Suprapubic skin (tissue), 4 donors: ENCODE measurements at places on chromosomes 13 and 19. TPM values are rescaled to one million over a fixed set of nuclear protein-coding genes. Genes with fewer than 3 reads are reported as not detected.

DNA sequence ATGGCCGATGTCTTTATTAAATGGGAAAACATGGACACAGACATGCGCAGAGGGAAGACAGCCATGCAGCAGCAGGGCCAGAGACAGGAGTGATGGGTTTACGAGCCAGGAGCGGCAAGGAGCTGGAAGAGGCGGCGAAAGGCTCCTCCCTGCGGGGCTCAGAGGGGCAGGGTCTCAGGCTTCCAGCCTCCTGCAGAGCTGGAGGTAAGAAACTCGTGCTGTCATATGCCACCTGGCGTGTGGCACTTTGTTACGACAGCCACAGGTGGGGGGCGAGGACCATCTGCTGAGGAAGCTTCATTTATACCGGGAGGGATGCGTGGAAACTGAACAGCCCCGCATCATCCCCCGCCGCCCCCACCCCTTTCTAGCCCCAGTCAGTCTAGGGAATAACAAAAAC lies 52.0 kb upstream of the SPACA7 start:
- DNase-seq: no peak

GRCh38 chr13:40440990-40441820 lies 225.2 kb downstream of the FOXO1 start:
- peak; percentile 79 for DNase-seq

- peak; percentile 86 for DNase-seq
Observed at GRCh38 chr13:114099191-114099590, 33.2 kb downstream of the RASA3 start.

- DNase-seq: peak; percentile 92
Observed at GRCh38 chr19:57583521-57584416, at the start of gene ZIK1. ZIK1 (plus strand) TSS chr19:57584145; CDS start chr19:57584357, 212 bp downstream.

DNA sequence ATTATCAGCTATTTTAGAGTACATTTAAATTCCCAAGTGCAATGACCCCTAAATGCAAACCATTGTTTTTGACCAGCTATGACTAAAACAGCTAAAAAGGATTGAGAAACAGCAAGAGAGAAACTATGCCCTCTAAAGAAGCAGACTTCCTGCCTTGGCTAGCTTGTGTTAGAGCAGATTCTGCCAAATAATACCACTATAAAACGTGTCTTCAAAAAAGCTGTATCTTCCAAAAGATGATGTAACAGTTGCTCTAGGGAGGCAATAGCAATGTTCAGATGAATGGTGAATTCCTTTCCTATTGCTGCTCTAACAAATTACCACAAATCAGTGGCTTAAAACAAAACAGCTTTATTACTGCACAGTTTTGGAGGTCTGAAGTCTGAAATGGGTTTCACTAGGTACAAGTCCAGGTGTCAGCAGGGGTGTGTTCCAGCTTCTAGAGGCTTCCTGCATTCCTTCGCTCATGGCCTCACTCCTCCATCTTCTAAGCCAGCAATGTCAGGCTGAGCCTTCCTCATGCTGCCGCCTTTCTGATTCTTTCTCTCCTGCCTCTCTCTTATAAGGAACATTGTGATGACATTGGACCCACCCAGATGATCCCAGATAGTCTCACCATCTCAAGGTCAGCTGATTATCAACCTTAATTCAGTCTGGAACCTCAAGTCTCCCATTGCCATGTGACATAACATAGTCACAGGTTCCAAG lies 84.5 kb downstream of the LRRC63 start:
- no peak for DNase-seq

DNA sequence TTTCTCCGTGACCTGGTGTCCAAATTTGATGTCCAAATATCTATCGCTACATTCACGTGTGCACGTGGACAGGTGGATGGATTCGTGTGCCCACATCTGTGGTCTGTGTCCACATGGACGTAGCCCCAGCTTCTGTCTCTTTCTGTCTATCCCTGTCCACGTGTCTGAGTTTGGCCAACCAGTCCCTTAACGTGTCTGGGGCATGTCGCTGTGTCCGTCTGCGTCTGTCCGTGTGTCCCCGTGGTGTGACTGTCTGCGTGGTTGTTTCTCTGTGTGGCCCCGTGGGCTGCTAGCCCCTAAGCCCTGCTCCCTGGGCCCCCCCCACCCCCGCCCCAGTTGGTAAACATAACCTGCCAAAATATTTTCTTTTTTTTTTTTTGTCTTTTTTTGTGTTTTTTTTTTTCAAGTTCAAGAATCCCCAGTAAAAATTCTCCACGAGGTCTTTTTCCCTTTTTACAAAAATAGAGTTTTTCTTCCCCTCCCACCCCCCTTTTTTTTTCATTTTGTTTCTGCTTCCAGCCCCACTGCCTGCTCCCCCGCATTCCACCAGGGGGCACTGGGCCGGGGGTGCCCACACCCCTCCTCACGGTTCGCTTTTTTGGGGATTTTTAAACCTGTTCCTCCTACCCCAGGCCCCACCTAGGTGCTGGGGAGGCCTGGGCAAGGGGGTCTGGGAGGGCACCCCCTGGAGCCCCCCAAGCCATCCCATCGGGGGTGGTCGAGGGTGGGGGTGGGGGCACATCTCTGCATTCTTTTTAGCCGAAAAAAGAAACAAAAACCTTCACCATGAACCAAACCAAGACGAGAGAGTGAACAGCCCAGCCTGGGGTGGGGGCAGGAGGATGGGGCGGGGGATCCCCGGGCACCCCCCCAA lies 18.3 kb downstream of the PRKCSH start:
- no peak for DNase-seq

- DNase-seq: peak; percentile 70
Observed at GRCh38 chr19:29812080-29812880, 489 bp downstream of the CCNE1 start.

- no peak for DNase-seq
Observed at GRCh38 chr13:27868641-27869435, 51.0 kb upstream of the PDX1 start.

GRCh38 chr19:10836479-10837330 lies 693 bp upstream of the TMED1 start:
- peak; percentile 87 for DNase-seq

Gene TMPRSS9
- not detected for total RNA-seq

Gene LGALS4
- 8.2 TPM for total RNA-seq
